ENCODE measurements at places on chromosomes 13 and 19.
A peak's percentile ranks its signal among the peaks of the same experiment; 100 is the strongest.

DNA sequence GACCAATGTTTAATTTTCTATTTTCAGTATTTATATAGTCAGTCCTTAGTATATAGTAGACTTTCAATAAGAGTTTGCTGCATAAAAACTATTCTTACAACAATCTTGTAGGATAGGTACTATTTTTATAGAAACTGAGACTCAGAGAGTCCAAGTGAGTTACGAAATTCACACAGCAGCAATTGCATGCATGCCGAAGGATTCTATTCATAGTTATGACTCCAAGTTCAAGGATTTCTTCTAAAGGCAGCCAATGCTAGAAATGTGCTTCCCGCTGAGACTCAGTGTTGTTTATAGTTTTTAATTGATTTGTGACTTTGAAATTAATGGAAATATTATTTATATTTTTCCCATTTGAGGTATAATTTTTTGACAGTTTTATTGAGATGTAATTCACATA lies 62.7 kb upstream of the CSNK1A1L start:
- no peak for DNase-seq

DNA sequence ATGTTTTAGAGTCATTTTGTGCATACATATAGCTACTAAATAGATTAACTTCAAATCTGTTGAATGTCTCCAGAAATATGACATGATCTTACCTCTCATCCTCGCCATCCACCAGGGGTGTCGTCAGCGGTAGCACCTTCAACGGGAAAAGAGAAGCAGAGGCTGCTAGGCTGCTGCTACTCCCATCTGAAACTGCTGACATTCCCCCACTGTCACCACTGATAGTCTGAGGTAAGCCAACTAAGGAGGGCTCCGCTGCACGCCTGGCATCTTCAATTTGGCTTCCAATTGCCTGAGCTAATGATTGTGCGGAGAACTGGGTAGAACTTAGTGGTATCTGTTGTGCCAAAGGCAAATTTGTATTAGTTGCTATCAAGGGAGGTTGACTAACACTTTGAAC lies 3.1 kb downstream of the TSC22D1 start:
- no peak for DNase-seq

DNA sequence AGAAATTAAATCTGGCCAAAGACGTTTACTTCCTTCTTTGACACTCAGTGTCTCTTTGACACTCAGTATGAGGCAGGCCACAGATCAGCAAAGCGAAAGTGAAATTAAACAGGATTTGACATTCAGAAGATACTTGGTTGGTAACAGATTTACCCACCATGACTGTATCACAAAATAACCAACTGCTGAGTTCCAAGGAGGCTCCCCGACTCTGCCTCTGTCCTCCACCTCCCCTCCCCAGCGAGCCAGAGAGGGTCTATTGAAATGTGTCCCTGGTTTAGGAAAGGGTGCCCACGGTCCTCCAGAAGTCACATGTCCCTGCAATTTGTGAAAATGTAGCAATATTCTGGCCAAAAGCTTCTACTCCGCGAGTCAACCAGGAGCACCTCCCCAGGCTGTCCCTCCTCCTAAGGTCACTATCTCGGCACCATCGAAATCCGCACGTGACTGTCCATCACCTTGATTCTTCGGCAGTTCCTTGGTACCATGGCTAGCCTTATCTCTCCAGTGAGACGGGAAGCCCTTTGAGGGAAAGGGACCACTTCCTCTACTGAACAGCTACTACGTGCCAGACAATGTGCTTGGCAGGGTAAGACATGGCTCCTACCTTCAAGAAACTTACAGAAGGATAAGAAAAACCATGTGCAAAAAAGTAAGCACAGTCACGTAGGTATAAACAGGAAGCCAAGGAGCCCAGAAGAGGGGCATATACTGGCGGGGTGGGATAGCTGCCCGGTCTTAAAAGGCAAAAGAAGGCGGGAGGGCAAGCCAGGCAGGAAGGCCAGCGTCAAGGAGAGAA lies 1.5 kb downstream of the N4BP2L1 start:
- no peak for DNase-seq

- DNase-seq: no peak
These were observed 16.1 kb downstream of the LSM14A start for GRCh38 chr19:34188408-34188807.

DNA sequence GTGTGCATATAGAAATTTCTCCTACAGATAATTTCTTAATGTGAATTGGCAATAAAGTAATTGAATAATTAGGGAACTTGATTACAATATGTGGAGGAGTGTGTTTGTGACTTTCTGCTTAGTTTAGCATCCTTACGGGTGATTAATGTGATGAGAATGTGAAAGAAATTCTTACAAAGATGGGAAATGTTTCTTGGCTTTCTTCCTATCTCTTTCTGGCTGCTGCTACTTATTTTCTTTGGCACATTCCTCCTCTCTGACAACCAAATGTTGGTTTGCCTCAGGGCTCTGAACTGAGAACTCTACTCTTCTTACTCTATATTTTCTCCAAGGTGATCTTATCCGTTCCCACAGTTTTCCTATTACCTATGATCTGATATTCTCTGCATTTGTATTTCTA lies 300.1 kb downstream of the TBC1D4 start:
- DNase-seq: no peak

- no peak for DNase-seq
These were observed 278.0 kb downstream of the FGF9 start for GRCh38 chr13:21948769-21949474.

GRCh38 chr13:47409778-47410177 lies 512.9 kb upstream of the HTR2A start:
- no peak for DNase-seq

- no peak for DNase-seq
These were observed 67.9 kb downstream of the EFNB2 start for GRCh38 chr13:106467427-106468122.

GRCh38 chr13:77460195-77460594 lies 75.3 kb upstream of the SCEL start:
- DNase-seq: no peak

GRCh38 chr13:66612983-66613382 lies 617.2 kb downstream of the PCDH9 start:
- no peak for DNase-seq

DNA sequence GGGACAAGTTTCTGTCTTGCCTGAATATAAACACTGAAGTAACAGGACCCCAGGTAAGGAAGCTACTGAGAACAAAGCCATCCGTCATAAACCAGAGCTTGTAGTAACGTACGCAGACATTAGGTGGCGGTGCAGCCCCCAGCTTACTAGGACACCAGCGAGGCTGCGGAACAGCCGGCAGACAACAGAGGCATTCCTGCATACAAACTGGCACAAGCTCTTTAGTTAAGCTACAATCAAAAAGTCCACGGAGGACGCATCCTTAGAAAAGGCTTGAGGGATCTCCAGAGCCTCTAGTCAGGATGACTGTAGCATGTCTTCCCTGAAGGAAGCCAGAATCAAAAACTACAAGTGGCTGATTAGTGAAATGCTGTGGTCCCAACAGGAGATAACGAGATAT lies 26.2 kb downstream of the ZNF160 start:
- peak; percentile 55 for DNase-seq

DNA sequence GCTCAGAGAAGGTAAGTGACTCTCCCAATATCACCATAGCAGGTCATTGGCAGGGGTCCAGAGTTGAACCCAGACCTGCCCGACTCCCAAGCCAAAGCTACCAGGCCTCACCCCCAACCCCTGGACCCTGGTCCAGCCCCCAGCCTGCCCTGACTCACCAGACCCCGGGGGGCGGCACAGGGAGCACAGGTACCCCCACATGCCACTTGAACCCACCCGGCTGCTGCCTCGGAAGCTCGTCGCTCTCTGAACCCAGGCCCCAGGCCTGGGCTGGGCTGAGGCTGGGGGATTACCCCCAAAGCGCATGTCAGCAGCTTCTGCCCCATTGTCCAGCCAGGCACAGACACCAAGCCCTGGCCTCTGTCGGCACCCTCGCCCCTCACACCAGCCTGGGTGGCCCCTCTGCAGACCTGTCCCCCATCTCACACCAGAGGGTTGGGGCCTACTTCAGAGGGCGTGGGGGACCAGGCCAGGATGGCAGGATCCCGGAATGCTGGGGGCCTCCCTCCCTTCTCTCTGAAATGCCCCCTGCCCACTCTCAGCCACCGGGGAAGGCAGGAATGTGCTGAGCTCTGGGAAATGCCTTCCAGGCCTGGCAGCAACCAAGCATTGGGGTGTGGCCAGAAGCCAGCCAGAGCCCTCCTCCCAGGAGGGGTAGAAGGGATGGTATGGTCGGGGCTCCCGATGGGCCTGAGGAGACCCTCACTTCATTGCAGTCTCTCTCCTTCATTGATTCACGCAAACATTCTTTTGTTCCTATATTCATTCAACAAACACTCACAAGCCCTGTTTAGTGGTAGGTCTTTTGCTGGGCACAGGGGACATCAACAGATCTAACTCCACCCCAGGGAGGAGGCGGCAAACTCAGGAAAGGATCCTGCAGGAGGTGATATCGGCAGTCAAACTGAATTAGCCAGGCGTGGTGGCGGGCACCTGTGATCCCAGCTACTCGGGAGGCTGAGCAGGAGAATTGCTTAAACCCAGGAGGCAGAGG lies 1.7 kb upstream of the PRX start:
- peak; percentile 43 for DNase-seq

DNA sequence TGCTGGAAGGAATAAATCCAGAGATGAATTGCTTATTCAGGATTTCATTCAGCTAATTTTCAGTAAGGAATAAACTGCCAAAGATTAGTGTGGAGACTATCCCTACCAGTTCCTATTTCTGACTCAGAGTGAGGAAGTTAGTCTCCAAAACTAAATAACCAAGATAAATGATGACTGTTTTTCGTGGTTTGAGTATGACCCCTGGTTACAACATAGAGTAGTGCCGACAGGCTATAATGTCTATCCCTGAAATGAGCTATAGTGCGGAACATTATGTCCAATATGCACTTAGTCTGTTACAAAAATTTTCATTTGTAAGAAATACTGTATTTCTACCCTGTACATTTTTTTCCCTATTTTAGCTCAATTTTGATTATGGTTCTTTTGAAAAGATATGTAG lies 51.4 kb downstream of the NBEA start:
- DNase-seq: no peak
